Epithelial cell of esophagus (primary cell): ENCODE measurements at places on chromosomes 2 and 18.

- no peak for DNase-seq
Observed at GRCh38 chr2:141630407-141630930, 500.3 kb downstream of the LRP1B start.

GRCh38 chr2:146917431-146918042 lies 927.3 kb upstream of the ACVR2A start:
- DNase-seq, result no peak

DNA sequence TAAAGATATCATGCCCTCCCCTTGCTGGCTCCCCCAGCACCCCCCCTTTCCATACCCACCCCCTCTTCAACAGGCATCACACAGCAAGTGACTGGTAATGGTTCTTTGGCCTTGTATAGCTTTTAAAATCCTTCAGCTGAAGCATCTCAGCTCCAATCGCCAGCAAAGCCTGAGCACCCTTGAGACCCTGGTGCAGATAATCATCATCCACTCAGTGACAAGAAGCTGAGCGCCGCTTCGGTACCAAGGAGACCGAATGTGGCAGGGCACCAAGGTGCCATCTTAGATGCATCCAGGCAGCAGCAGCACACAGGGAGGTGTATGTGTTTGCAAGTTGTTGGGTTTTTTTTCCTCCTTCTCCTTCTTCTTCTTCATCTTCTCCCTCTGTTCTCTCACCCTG lies 232.7 kb downstream of the BCL11A start:
- no peak for DNase-seq

GRCh38 chr2:232336241-232336736 lies 42.3 kb upstream of the ALPP start:
- no peak for DNase-seq

DNA sequence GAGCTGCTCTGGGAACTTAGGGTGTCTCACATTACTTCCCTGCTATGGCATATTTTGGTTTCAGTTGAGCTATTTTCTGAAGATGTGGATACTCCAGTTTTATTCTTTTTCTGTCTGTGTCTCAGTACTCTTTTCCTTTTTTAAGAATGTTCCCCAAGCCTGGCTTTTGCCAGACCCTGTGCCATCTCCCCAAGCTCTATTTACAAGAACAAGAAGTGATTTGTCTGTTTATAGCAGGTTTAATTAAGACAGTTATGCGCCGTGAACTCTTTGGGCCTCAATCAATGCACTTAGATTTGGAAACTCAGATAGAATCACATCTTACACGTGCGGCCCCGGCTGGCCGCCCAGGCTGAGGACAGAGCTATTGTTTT lies 8.9 kb upstream of the SATB2 start:
- no peak for DNase-seq

DNA sequence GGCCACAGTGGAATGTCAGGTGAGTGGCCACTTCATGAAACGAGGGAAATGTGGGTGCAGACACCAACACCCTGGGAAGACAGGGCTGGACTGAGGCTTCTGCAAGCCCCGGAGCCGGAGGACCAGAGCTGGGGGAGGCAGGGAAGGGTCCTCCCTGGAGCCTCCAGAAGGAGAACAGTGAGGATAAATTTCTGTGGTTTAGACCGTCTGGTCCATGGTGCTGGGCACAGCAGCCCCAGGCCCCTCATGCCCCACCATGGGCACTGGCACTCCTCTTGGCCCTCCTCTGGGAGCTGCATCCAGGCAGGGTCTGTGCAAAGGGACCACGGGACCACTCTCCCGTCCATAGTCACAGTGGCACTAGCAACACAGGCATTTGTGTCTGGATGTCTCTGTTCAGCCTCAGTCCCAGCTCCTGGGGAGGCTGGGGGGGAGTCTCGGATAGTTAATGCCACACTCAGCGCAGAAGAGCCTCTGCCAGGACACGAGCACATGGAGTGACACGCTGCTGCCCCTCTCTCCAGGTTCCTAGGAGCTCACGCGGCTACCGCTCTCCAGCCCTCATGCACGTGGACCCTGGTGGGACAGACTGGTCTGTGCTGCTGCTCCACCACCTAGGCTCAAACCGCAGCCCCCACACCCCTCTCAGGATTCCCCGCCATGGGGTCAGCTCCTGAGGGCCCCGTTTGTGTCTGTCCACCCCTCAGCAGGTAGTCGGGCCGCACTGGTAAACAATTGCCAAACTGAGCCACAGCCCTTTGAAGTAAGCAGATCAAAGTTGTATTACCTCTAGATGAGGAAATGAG lies 305.9 kb upstream of the SALL3 start:
- DNase-seq, result no peak

DNA sequence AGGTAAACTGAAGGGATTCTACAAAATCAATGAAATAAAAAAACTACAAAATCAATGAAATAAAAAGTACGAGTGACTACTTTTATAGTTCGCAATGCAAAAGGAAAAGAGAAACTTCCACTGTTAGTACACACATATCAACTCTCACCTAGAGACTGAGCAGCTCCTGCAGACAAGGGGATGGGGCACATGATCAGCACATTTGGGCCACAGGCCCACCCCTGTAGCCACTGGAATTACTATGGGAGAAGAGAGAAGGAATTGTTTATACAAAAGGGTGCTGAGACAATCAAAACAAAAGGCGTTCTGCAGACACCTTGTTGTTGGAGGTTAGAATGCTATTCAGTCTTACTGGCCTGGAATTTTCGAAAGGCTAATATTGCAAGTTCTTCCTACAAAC lies 34.7 kb upstream of the CD226 start:
- DNase-seq, result no peak

DNA sequence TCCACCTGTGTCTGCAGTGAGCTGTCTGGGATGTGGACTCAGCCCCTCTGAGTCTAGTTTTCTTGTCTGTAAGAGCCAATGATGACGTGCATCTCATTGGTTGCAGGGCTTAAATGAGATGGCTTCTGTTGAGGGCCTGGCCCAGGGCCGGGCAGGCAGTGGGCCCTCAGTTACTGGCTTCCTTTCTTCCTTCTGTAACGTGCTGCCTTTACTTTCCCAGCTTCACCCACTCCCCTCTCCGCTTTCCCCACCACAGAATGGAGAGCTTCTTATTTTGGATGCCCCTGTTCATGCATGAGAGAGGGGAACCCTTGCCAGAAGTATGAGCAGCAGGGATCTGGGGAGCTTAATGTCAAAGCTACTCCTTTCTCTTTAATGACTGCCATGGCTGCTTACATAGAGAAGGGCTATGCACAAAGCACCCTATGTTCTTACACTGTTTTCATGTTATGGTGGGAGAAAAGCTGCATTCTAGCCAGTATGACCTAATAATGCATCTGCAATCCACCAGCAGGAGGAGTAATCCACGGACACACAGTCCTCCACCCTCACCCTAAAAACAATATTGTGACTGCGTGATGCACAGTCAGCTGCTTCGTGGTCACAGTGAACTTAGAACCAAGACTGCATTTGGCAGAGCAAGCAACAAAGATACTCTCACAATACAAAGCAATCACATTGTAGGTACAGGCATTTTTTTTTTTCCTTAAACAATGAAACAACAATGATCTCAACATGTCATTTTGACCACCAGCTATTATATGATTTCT lies 37.2 kb downstream of the CREG2 start:
- DNase-seq, result peak; percentile 40

DNA sequence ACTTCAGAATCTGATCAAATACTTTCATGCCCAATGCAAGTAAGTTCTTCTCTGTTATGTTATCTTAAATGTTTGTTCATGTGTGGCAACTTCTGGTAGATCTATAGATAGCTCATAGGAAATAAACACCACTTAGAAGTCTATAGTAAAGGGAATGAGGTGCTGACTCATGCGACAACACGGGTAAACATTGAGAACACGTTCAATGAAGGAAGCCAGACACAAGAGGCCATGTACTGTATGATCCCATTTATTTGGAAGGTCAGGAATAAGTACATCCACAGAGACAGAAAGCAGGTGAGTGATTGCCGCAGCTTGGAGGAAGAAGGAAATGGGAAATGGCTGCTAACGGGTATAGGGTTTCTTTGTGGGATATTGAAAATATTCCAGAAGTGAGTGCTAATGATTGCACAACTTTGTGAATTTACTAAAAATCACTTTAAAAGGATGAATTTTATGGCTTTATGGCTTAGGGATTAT lies 95.4 kb downstream of the ITGB1BP1 start:
- DNase-seq, result peak; percentile 52

DNA sequence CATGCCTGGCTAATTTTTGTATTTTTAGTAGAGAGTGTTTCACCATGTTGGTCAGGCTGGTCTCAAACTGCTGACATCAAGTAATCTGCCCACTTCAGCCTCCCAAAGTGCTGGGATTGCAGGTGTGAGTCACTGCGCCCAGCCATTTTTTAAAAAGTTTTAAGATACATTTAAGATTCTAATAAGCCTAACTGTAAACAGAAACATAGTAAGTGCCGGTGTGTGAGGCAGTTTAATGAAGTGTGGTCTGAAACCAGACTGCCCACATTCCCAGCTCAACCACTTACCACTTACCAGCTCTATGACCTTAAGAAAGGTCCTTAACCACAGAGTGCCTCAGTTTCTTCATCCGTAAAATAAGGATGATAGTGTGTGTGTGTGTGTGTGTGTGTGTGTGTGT lies 42.4 kb downstream of the TMEM237 start:
- DNase-seq, result peak; percentile 8

DNA sequence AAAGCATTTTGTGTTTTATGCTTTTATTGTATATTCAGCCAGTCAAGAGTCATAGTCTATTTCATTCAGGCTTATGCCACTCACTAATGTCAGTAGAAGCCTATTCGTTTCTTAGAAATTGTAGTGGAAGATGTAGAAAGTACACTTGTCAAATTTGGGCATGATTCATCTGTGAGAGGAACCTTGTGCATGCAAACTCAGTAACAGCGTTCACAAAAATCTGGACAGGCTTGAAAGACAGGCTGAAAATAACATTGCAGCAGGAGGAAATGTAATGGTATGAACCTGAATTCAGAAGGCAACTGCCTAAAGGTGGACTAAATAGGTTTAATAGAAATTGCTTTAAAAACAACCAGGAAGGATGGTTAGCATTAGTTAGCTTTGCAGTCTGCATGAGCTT lies 213.5 kb downstream of the CMPK2 start:
- peak; percentile 8 for DNase-seq

DNA sequence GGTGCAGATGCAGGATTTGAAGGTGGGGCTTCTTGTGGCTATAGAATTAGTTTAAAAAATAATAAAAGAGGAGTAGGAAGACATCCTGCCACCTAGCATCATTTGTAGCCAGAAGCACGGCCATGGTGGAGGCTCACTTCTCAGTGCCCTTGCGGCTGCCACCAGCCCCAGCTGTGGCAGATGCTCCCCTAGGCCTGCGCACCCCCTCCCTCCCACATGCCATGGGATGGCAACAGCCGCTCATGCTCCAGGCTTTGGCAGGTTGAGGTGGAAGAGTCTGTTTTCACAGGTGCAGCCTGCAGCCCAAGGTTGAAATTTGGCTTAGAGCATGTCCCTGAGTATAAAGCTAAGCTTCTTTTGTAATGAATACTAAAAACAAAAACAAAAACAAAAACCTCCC lies 96.4 kb downstream of the GATA6 start:
- no peak for DNase-seq

DNA sequence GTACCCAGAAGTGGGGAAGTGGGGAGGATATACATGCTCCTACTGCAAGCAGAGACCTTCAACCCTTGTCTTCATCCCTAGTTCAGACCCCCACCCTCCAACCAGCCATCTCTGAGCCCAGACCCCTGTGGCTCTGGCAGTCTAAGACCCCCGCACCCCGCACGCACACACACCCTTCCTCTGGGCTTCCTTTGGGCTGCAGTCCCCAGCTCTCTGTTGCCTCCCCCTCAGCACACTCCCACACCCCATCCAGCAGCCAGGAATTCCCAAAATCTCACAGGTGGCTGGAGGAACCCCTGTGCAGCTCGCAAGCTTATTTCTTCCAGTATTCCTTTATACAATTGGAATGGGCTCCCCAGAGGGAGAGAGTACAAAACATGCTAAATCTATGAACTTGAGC lies 13.9 kb upstream of the GYPC start:
- no peak for DNase-seq

DNA sequence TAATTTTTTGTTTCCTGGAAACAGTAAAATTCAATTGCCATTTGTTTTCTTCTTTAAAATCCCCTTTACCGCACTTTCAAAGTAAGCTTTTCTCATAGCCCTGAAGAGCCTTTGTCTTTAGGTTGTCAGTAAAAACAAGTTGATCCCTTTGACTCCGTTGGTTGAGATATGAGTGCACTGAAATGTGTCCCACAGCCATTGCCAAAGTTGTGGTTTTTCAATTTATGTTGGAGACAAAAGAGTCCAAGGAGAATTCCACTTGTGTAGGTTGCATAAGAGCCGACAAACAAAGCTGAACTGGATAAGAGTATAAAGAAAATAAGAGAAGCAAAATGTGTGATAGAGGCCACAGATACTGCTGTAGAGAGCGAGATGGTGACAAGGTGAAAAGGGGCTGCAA lies 26.1 kb upstream of the HNMT start:
- no peak for DNase-seq

- no peak for DNase-seq
Observed at GRCh38 chr2:11559786-11560155, 25.9 kb downstream of the GREB1 start.

GRCh38 chr2:229090225-229090624 lies 180.9 kb downstream of the PID1 start:
- peak; percentile 18 for DNase-seq

DNA sequence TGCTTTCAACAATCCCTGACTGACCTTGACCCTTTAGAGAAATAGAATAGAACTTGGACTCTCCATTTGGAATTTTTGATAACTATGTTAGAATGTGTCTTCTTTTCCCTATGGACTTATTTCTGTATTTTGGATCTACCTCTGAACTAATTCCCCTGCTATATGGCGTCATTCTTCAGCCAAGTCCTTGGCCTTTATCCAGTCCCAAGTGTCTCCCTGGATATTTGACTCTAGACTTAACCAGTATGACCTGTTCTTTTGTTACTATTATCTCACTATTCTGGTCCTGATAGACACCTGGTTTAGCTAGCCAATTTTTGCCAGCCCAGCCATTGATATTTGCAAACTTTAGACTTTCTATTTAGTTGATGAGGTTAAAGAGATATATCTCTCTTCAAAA lies 186.8 kb downstream of the KCNS3 start:
- DNase-seq, result no peak

- DNase-seq, result no peak
Observed at GRCh38 chr2:65739927-65740326, 307.5 kb upstream of the SPRED2 start.

DNA sequence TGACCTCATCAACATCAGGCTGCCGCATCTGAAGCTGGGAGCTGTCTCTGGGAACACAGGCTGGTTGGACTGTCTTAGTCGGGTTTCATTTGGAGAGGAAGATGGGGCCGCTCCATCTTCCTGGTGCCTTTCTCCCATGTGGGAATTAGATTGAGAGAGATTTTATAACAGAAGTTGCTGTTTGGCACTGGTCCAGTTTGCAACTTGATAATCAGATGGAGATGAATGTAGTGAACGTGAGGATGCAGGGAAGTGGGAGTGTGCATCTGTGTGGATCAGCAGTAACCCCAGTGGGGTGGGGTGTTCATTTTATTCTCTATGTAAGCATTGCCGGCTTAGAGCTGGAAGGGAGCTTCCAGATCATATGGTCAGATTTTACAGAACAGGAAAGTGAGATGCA lies 250.9 kb downstream of the DCDC2C start:
- DNase-seq, result no peak

DNA sequence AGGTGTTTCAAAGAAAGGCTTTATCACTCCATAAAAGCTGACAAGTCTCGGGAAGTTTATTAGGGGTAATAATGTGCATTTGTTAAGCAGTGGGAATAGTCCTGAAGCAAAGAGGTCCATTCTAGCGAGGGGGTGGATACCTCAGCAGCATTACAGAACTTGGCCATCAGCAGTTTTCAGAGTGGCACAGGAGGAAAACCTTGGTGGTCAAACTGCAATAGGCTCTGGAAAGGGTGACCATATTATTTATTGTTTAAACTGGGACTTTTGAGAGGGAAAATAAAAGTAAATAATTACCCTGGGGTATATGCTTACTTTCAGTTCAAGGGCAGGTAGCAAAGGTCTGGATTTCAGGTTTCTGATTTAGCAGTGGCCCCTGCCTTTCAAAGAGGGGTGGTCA lies 115.5 kb upstream of the KLHL14 start:
- no peak for DNase-seq
